ENCODE measurements at places on chromosomes 16 and 17. TPM values are rescaled to one million over a fixed set of nuclear protein-coding genes. Genes with fewer than 3 reads are reported as not detected.

GRCh38 chr16:75377729-75378386 is 55.4 kb downstream of the CFDP1 start:
- H3K4me1 ChIP-seq, result no peaks in the 10 kb centered on the region
- peak; percentile 39 for DNase-seq
- no peak overlapping the region for H3K27ac ChIP-seq
- no peak overlapping the region for H3K4me3 ChIP-seq
- H3K36me3 ChIP-seq, result peaks cover 19% of the 10 kb centered on the region
- H3K27me3 ChIP-seq, result no peaks in the 10 kb centered on the region

- H3K36me3 ChIP-seq, result no peaks in the 10 kb centered on the region
- DNase-seq, result no peak
- no peaks in the 10 kb centered on the region for H3K27me3 ChIP-seq
- no peak overlapping the region for H3K27ac ChIP-seq
- H3K4me3 ChIP-seq, result no peak overlapping the region
Observed at GRCh38 chr16:19245326-19245925, 40.1 kb upstream of the CLEC19A start.

DNA sequence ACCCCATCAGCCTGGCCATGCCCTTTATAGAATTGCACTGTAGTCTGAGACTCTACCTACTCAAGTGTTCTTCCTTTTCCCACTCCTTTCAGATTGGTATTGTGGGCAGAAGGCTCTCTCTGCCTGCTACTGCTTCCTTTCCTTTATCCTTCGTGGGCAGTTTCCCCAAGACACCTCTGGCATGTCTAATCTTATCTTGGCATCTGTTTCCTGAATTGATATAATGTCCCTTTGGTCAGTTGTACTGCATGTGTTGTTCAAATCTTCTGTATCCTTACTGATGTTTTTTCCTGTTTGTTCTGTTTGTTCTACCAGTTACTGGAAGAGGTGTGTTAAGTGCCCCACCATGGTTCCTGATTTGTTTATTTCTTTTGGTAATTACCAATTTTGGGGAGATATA is 29.5 kb upstream of the MSI2 start:
- H3K36me3 ChIP-seq, result no peaks in the 10 kb centered on the region
- H3K27me3 ChIP-seq, result no peaks in the 10 kb centered on the region
- no peaks in the 10 kb centered on the region for H3K4me1 ChIP-seq

Gene XYLT2
- 26.4 TPM for total RNA-seq

Gene CSH2
- total RNA-seq, result not detected

Gene GRB7
- total RNA-seq, result 50.6 TPM
